ENCODE measurements at places on chromosomes 12 and 14.

DNA sequence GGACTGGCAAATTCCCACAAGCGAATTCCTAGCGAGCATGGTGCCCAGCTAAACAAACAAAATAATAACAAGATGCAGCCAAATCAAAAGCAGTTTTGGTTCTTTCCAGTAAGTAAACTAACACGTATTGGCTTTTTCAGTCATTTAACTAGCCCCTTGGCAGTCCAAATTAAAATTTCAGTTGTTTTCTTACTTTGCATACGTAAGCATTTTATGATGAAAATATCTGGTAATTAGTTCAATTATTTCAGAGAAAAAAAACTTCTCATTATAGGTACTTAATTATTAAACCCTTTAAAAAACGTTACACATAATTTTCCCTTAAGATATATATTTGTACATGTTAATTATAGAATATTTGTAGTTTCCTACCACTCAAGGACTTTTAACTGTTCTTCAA lies 70.1 kb downstream of the ST8SIA1 start:
- no peak for DNase-seq

DNA sequence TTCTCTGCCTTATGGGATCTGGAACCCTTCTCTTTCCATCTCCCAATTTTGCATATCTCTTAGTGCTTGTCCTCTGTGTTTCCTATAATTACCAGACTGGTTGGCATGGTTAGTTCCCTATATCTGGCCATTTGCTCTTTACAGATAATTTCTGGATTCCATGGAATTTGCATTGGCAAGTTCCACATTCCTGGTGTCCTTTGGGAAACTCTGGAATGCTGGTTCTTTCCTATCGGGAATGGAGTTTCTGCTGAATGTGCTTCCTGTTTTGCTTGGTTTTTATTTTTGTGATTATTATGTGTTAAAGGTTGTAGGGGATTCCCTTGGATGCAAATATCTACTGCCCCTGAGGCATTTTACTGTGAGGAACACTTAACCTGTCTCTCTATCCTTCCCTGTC lies 193.0 kb upstream of the BTG1 start:
- no peak for DNase-seq

DNA sequence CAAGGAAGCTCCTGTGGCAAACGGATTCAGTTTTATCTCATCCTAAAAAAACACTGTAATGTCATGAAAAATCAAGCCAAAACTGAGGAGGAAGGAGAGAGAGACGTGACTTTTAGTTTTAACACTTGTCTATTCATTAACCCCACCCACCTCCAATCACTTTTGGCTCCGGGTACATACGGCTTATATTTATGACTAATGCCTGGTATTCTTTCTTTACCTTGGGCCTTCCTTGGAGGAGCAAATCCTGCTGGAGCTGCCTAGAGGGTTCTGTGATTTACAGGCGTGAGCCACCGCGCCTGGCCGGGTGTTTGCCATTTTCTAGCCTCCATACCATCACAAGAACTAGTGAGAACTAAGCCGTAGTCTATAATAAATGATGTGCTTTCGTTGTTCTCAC lies 60.8 kb upstream of the RTRAF start:
- DNase-seq = no peak

- no peak for DNase-seq
These were observed 18.8 kb upstream of the MAGOHB start for GRCh38 chr12:10632226-10632625.

DNA sequence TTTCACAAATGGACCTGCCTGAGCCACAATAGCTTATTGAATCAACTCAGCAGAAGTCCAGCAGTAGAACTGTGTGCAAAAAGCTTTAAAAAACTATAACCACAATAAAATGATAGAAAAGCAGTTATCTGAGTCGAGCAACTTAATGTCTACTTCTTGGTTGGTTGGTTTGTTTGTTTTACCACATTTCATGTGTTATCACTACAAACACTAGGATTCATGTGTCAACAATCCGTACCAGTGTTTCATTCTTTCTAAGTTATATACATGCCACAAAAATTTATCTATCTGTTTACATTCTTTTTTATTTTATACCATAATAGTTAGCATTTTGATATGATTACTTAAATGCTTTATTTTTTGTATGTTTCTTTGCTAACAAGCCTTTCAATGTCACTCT lies 339.0 kb downstream of the KCNH5 start:
- DNase-seq = no peak

DNA sequence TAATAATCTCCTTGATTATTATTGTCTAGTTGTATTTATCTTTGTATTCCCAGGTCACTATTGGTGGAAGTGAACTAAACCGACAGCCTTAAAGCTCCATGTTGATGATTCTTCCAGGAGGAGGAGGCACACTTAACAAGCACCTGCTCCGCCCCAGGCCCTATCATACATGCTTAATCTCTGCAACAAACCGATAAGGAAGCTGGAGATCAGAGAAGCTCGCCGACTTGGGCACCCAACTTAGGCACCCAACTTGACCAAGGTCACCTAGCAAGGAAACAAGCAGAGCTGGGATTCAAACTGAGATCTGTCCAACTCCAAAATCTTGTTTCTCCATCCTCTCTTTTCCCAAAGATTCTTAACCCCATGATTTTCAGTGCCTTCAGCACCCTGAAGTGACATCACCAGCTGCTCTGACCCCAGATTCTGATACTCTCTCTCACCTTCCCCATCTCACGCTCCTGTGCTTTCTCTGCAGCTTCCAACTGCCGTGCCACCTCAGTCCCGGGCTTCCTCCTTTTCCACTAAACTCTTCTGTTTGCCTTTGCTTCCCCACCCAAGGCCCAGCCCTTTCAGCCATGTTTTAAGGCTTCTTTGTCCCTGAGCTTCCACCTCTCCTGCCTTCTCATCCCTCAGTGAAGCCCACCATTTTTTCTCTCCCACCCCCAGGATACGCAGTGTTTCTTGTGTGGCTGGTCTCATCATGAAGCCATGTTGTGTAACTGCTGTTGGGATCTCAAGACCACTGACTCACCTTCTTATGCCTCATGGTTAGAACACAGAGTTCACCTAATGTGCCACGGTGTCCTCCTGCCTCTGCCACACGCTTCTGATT lies 6.6 kb upstream of the KRT18 start:
- no peak for DNase-seq

GRCh38 chr12:27261866-27262265 lies 17.8 kb downstream of the STK38L start:
- no peak for DNase-seq

- DNase-seq = no peak
These were observed 361.1 kb upstream of the ATP2B1 start for GRCh38 chr12:90069711-90070110.

DNA sequence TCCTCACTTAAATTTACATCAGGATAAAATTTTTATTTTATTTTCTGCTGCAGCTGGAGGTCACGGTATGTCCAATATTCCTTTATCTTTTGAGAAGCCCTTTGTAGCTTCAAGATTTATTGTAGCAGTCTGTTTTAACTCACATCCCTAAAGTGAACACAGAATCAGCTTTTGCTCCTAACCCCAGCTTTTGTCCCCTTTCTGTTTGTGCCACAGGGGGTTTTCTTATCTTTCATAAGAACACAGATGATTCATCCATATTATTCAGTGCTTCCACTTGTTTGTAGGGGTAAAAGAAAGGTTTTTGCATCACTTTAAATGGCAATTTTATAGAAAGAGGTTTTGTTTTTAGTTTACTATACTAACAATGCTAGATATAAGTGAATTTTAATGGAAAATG lies 21.8 kb upstream of the PIK3C2G start:
- DNase-seq = no peak

GRCh38 chr12:7750350-7750749 lies 3.2 kb upstream of the CLEC4C start:
- DNase-seq = no peak

DNA sequence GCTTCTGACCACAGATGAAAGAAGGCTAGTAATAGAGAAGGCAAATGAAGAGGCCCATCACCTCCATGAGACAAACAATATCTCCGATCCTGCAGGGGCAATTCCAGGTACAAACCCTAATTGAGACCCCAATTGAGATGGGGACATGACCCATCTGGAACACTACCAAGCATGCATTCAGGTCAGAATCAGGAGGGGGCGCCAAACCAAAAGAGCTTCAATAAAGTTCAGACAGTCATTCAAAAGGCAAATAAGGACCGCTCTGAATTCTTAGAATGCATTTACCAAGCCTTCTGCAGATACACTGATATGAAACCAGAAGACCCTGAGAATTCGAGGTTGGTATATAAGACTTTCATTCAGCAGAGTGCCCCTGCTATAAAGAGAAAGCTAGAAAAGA lies 10.2 kb upstream of the EDDM3B start:
- DNase-seq = no peak

GRCh38 chr14:30608533-30609006 lies 13.5 kb upstream of the SCFD1 start:
- peak; percentile 6 for DNase-seq

GRCh38 chr14:36271939-36272907 lies 48.2 kb downstream of the MBIP start:
- no peak for DNase-seq

DNA sequence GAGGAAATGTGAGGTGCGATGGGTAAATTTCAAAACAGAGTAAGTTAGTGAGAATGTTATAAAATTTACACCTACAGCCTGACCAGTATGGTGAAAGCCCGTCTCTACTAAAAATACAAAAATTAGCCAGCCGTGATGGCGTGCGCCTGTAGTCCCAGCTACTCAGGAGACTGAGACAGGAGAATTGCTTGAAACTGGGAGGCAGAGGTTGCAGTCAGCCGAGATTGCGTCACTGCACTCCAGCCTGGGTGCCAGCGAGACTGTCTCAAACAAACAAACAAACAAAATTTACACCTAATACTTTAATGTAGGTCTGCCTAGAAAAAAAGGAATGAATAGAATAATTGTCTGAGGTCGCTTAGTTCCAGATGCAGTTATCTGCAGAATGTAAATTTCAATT lies 37.6 kb downstream of the SLC2A14 start:
- DNase-seq = no peak
